ENCODE measurements at places on chromosomes 16 and 17.

- DNase-seq = peak; percentile 22
These were observed 34.9 kb upstream of the NLRP1 start for GRCh38 chr17:5619088-5619740.

GRCh38 chr17:48647103-48647962, 21.2 kb upstream of the HOXB9 start:
- no peak for DNase-seq

DNA sequence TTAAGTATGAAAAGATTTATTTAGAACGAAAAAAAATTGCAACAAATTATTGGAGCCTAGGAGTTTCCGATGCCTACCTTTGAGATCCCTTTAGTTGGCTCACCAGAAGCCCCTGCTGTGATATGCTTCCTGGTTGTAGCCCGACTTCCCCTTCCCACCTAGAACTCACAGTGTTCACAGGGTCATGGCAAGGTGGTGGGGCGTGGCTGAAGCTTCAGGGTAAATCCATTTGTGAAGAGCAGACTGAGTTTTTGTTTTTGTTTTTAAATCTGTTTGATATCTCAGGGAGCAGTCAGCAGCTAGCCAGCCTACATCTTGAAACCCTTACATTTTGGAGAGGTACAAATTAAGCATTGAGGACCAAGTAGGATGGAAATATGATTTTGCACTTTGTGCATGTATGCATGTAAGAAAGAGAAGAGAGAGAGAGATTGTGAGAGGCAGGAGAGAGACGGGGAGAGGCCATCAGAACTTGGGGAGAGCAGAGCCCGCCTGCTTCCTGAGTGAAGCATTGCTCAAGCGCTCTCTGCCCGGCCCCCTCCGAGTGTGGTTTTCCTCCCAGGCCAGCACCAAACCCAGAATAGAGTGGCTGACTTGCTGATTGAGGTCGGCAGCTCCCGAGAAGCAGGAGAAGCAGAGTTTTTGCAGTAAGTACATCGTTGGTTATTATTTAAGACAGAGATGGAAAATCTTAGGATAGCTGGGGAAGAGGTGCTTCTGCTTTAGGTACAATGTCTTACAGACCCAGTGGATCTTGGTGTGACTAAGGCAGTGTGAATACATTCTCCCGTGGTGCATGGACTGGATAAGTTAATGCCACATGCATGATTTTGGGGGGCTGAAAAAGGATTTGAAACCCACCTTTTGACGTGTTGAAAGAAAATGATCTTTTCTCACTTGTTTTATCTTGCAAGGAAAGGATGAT, 64.2 kb downstream of the SPECC1 start:
- peak; percentile 44 for DNase-seq

DNA sequence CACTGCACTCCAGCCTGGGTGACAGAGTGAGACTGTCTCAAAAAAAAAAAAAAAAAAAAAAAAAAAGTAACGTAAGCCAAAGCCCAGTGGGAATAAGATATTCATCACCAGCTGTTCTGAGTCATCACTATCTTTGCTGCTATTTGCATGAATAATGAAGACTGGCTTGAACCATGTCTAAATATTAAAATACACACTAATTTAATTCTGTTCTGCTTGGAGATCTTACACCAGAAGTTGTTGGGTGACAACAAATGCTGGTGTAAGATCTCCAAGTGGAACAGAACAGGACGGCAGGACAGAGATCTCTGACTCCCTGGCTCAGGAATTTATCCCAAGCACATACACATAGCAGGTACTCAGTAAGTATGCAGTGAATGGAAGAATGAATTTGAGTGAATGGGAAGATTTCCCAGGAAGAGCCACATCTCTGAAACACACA, 19.6 kb downstream of the DNAH17 start:
- DNase-seq = no peak

DNA sequence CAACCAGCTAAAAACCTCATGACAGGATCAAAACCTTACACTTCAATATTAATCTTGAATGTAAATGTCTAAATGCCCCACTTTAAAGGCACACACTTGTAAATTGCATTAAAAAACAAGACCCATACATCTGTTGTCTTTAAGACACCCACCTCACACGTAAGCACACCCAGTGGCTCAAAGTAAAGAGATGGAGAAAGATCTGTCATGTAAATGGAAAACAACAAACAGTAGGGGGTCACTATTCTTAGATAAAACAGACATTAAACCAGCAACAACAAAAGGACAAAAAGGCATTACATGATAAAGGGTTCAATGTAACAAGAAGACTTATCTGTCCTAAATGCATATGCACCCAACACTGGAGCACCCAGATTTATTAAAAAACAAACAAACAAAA, 35.6 kb downstream of the SDR42E1 start:
- DNase-seq = no peak

- DNase-seq = no peak
These were observed 2.9 kb downstream of the CCL2 start for GRCh38 chr17:34257986-34258326.

DNA sequence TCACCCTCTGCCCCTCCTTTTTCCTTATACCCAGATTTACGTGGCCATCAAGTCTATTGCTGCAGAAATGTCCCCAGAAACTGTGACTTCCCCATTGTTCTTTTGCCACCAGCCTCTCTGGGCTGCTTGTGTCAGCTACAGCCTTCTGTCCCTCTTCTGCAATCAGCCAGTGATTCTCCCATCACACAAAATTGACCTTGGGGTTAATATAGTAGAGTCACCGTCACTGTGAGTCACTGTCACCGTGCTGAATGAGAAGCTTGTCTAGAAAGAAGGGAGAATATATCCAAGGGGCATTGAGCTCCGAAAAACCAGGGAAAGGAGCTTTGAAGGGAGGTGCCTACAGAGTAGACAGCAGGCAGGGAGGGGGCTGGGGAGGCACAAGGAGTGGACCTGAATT, 290.5 kb downstream of the HAPSTR1 start:
- no peak for DNase-seq

DNA sequence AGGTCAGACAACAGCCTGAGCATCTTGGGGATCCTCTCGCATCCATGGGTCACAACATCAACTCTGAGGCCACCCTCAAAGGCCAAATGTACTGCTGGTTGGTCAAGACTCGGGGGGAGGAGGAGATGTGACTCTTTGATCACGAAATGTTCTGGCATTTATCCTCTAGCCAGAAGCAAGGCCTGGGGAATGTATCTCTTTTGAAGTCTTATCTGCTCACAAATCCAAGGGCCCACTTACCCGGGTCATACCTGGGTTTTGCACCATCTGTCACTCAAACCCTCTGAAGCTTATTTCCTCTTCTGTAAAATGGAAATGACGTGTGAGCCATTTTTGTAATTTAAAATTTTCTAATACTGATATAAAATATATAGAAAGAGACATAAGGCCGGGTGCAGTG, 13.2 kb downstream of the CA7 start:
- DNase-seq = no peak

DNA sequence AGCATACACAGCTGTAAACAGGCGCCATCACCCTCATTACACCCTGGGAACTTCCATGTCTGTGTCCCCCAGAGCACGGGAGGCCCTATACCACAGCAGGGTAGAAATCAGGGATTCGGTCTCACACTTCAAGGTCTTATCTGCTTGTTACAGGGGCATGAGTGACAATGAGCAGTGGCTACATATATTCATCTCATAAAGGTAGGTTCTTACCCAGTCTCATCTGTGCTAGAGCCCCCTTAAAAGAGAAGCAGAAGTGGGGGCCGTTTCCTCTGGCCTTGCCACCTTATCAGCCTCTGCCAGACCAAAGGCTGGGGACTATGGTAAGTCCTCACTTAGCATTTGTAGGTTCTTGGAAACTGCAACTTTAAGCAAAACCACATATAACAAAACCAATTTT, 46.5 kb downstream of the IRX5 start:
- DNase-seq = no peak

GRCh38 chr16:61471737-61472136, 564.5 kb downstream of the CDH8 start:
- no peak for DNase-seq

DNA sequence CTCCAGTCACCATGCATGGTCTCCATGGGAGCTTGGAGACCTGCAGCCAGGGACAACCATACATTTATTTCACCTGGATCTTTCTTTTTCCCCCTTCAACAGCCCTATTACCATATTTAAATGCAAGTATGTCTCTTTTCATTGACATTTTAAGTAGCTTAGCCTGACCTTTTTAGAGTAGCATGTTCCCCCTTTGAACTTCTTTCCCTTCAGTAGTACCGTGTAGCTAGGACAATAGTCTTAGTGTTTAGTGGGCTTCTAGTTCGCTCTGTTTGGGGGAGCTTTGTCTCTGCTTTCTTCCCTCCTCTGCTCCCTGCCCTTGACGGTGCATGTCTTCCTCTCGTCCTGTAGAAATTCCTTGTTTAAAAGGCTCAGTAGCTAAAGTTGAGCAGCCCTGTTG, 94.6 kb downstream of the CCDC182 start:
- no peak for DNase-seq

DNA sequence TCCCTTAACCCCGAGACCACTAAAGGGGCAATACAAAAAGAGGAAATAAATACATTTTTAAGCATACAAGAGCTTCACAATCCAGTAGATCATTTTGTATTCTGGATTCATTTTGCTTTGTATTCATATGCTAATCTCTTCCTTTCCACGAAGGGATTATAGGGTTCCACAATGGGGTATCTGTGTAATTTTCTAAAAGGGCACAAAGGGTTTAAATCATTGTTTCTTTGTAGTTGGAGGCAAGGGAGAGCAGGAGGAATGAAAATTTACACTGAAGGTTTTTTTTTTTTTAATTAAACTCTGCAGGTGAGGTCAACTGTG, 592 bp upstream of the NUFIP2 start:
- DNase-seq = no peak

- no peak for DNase-seq
These were observed 17.4 kb upstream of the C1QTNF8 start for GRCh38 chr16:1113489-1113888.

DNA sequence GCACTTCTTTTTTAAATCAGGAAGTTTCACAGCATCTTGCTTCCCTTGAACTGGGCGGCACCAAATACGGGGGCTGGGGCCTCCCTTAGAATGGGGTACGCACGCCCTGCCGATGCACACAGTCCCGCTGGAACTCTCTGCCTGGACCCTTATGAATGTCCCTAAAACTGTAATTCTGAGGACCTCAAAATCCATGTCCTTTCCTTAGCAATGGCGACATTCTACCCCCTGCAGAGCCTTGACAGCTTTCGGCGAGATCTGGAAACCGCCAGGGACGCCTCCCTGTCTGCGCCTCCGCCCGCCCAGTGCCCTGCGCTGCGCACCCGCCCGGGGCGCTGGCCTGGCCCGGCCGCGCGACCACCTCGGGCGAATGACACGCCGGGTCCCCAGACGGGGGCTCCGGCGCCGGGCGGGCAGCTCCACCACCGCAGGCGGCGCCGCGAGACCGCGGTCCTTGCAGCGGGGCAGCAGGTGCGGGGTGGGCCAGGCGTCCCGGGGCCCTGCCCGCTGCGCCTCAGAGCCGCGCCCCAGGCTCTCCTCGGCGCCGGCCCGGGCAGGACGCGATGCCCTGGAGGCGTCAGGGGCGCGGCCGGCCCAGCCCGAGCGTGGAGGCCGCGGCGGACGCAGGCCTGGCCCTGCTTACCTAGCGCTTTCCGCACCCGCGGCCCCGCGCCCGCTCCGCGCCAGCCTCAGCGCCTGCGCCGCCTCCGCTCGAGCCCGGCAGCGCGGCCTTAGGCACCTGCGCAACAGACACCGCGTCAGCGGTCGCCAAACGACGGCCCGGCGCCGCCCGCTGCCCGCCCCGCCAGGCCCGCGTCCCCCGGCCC, 548 bp downstream of the HAGH start:
- peak; percentile 67 for DNase-seq

DNA sequence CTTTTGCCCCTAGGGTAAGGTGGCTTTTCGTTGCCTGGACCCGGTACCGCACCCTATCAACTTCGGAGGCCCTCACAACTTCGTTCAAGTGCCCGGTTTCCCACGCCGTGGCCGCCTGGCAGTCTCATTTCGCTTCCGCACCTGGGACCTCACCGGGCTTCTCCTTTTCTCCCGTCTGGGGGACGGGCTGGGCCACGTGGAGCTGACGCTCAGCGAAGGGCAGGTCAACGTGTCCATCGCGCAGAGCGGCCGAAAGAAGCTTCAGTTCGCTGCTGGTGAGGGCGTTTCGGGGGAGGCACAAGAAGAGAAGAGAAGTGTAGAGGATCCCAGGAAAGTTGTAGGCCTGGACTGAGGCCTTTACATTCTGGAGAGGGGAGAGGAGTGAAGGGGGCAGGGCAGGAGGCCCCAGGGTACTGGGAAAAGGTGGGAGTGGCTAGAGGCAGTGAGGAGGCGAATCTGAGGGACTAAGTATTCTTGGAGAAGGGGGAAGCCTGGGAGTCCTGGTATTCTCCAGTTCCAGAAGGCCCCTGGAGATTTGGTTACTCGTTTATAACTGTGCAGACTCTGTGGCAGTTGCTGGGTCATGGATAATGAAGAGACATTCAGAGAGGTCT, 5.5 kb downstream of the CNTNAP1 start:
- no peak for DNase-seq

GRCh38 chr17:72240333-72240732, 119.5 kb downstream of the SOX9 start:
- no peak for DNase-seq

DNA sequence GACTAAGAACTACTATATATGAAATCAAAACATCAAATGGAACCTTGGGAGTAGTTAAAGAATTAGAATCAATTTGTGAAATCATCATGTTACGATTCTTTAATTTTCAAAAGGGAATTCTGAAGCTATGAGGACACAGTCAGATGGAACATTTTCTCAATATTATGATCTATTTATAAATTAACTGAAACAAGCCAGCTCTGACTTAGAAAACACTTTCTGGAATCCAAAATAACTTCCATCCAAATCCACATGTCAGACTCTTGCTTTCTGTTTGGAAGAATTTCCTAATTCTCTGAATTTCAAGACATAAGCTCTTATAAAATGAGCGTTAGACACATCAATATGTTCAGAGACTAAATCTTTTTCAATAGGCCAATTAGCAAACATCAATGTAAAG, 737.7 kb upstream of the SOX9 start:
- no peak for DNase-seq

GRCh38 chr17:55883149-55883548, 132.3 kb downstream of the PCTP start:
- no peak for DNase-seq

DNA sequence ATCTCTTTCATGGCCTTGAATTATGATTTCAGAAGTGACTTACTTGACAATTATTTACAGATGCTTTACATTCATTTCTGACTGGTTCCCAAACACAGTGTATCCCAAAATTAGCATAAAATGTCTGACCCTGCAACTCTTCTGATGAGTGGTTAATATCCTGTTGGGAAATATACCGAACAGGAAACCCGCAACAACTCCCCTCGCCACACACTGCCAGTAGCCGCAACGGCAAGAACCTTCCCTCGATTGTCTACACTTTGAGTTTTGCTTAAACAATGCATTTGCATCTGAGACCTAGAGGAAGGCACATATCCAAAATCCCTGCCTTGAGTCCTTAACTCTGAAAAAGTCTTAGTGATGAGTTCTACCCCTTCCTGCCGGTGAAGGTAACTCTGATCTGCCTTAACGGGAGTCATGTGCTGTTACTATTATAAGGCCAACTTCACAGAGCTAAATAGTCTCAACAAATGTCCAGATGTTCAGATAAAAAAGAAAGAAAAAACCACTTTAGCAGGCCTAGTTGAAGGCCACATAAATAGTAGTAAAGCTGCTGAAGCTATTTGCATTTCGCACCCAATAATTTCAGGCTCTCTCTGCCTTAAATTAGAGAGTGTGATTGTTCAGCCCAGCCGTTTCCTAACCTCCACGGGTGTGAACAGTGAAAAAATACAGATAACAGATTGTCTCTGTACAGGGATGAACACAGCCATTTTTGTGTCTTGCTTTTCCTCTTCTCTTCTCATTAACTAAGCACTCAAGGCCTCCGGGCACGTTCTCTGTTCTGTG, 321.1 kb downstream of the HS3ST3B1 start:
- DNase-seq = no peak

All from activated T-cell treated with anti-CD3 and anti-CD28 coated beads, Interleukin-2, amount 50 U/mL, for 48 hours (primary cell).